Neural crest cell (in vitro differentiated cells): ENCODE measurements at places on chromosomes 13 and 19. TPM values are rescaled to one million over a fixed set of nuclear protein-coding genes. Genes with fewer than 3 reads are reported as not detected.

The KANK3 gene
- 0.66 and 0.77 TPM in 2 replicates for total RNA-seq

The PARP4 gene
- 34.7 and 36.3 TPM in 2 replicates for total RNA-seq

The FFAR3 gene
- total RNA-seq: not detected in 2 replicates

The MOB3A gene
- total RNA-seq: 40.0 and 42.1 TPM in 2 replicates

The CC2D1A gene
- total RNA-seq: 31.7 and 32.4 TPM in 2 replicates

DNA sequence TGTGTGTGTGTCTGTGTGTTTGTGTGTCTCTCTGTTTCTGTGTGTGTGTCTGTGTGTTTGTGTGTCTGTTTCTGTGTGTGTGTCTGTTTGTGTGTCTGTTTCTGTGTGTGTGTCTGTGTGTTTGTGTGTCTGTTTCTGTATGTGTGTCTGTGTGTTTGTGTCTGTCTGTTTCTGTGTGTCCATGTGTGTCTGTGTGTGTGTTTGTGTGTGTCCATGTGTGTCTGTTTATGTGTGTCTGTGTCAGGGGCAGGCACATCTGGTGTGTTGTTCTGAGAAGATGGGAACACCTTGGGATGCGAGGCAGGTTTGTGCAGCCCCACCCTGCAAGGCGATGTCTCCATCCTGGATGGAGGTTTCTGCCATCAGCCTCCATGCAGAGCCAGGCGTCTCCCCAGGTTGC lies 275.8 kb upstream of the SOX1 start:
- no peaks in the 10 kb centered on the region for H3K4me1 ChIP-seq
- DNase-seq: no peak

DNA sequence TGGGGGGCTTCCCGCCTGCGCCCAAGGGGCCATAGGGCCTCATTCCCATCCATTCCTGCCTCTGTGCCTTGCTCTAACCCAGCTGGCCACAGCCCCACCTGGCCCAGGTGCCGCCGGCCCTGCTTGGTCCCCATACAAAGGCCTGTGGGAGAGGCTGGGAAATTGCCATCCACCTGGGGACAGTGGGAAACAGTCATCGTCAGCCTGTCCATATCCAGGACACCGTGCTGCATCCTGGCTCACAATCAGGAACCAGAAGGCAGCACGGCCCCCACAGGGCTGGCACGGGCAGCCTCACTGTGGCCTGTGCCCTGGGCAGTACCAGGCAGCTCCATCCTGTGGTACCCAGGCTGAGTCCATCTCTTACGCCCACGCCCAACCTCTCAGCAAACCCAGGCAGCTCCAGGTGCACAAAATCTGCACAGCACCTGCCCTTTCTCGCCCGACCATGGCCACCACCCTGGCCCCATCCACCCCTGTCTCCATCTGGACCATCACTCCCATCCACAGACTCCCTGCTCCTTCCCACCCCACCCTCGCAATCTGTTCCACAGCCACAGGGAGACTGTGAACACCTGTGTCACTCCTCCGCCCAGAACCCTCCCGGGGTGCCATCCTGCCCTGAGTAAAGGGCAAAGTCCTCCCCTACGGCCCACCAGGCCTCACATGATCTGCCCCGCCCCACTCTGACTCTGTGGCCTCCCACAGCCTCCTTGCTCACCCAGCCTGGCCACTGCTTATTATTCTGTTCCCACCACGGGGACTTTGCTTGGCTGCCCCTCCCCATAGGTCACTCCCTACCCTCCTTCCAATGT lies 21.1 kb upstream of the FBXO27 start:
- H3K27ac ChIP-seq: no peak overlapping the region
- no peak for DNase-seq
- H3K27me3 ChIP-seq: no peaks in the 10 kb centered on the region
- H3K4me3 ChIP-seq: no peak overlapping the region

- H3K27ac ChIP-seq: no peak overlapping the region
- no peaks in the 10 kb centered on the region for H3K36me3 ChIP-seq
- H3K27me3 ChIP-seq: no peaks in the 10 kb centered on the region
- H3K4me3 ChIP-seq: no peak overlapping the region
- H3K4me1 ChIP-seq: peaks cover 6% of the 10 kb centered on the region
- no peak for DNase-seq
Measured at GRCh38 chr13:68380041-68380973, 1150.2 kb upstream of the PCDH9 start.
